Activated CD4-positive, alpha-beta T cell treated with anti-CD3 and anti-CD28 coated beads, Interleukin-2, amount 50 U/mL, for 48 hours (primary cell): ENCODE measurements at places on chromosomes 5 and 9.
A peak's percentile ranks its signal among the peaks of the same experiment; 100 is the strongest.

DNA sequence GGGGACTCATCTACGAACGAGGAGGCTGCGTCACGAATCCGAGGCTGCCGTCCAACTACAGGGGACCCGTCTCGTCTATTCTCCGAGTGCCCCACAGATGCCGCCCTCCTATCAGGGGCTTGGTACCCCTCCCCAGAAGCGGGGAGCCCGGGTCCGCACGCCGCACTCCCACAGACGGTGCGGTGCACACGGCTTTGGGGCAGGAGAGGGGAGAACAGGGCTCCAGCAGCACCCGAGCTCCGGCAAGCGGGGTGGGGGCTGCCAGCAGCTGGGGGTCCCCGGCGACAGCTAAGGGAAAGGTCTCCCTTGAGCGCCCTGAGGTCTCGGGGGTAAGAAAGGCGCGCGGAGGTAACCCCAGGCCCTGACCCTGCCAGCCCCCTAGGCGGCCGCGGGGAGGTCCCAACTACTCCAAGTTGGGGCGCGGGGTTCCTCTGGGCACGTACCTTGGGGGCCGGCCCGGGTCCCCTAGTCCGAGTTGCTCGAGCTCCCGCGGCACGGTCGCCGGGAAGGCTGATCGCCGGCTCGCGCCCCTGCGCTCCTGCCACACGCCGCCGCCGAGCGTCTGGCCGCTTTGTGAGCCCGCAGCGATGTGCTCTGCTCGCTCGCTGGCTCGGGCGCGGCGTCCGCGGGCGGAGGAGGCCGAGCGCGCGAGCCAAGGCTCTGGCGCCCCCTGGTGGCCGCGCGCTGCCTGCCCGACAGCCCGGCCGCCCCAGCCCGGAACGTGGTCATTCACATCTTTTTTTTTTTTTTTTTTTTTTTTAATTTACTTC is at the start of gene SPOCK1:
TSS of gene SPOCK1 (minus strand) at position 591 of the 770 bp plus-strand sequence.
- peak; percentile 67 for DNase-seq

DNA sequence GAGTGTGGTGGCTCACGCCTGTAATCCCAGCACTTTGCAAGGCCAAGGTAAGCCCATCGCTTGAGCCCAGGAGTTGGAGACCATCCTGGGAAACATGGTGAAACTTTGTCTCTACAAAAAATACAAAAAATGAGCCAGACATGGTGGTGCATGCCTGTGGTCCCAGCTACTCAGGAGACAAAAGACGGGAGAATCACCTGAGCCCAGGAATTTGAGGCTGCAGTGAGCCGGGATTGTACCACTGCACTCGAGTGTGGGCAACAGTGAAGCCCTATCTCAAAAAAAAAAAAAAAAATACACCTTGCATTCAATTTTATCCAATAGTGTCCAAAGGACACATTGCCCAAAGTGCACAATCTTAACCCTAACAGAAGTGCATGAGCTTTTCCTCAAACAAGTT is 372.8 kb downstream of the CDH12 start:
- DNase-seq: no peak

GRCh38 chr5:32735512-32735911 is 24.4 kb downstream of the NPR3 start:
- DNase-seq: no peak

GRCh38 chr9:98545021-98545420 is 163.7 kb downstream of the GABBR2 start:
- no peak for DNase-seq

DNA sequence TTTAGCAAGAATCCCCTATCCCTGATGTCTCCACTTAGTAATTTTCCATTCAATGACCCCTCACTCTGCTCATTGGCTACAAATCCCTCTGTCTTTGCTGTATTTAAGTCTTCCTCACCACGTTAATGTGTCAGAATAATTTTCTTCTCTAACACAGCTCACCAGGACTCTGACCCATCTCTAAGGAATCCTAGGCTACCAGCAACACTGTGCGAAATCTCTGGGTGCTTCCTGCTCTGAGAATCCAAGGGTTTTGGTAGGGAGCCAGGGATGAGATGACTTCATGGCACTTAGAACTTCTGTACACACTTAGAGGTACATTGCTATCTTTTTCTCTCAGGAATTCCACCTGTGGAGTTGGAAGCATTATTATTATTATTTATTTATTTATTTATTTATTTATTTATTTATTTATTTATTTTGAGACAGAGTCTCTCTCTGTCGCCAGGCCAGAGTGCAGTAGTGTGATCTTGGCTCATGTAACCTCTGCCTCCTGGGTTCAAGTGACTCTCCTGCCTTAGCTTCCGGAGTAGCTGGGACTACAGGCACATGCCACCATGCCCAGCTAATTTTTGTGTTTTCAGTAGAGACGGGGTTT is 53.5 kb downstream of the FOXI1 start:
- no peak for DNase-seq

DNA sequence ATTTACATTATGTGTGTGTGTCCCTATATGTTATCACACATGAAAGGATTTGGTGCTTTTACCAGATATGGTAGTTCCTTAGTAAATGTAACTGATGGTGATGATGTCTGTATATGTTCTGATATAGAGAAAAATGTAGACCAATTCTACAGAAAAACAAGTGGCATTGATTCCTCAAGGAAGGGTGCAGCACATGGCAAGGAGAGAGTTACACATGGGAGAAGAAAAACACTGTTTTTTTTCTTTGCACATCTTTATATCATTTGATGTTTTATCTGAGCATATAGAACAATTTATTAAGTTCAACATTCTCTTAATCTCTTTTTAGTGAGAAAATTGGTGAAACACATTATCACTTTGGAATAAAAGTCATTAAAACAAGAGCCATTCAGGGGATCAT is 535.0 kb upstream of the KLF4 start:
- DNase-seq: no peak

DNA sequence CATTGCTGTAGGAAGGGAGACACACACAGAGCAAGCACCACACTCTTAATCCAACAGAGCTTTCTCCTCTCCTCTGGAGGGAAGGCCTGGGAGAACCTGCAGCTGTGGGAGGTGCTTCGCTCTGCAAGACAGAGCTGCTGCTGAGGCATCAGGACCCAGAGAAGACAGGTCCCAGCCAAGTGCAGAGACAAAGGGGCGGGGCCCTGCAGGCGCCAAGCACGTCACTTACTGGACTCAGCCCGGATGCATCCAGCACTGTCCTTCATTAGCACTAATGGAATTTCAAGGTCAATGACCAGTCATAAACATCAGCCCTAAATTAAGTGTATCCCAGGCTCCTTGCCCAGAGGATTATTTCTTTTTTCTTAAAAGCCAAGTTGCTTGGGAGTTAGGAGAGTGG is 337.1 kb upstream of the PANK3 start:
- DNase-seq: no peak

DNA sequence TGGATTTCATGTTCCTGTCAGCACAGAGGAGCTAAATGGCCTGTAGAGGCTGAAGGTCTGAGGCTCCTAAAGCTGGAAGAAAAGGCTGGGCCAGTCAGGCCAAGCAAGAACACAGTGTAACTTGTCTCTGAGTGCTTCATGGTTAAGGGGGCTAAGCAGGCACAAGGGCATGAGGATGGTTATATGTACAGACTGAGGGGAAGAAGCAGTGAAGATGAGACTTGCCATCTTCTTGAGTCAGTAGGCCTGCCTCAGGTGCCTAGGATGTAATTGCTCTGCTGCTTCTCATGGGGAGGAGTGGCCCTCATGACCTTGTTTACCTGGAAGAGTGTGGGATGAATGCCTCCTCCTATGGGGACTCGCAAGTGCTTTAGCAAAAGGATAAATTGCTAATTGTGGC is 8.7 kb upstream of the PSMD5 start:
- DNase-seq: no peak

- DNase-seq: no peak
Observed at GRCh38 chr9:115289757-115290208, 171.8 kb upstream of the TNC start.

- peak; percentile 47 for DNase-seq
Observed at GRCh38 chr5:54881286-54882005, 103.9 kb downstream of the ESM1 start.

DNA sequence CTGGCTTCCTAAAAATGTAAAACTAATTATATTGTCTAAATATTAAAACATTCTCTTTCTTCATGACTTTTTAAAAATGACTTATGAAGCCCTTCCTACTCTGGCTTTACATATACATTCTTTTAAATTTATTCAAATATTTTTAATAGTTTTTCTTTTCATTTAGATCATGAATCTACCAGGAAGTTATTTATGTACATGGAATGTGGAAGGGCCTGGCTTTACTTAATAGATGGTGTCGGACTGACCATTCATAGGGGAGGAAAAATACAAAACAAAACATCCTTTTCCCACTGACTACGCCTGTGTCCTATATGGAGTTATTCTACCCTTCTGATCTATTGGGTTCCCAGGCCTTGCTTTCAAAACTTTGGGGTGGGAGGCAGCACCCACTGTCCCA is 129.8 kb downstream of the MACROH2A1 start:
- no peak for DNase-seq

- DNase-seq: no peak
Observed at GRCh38 chr5:115389799-115390382, 93.4 kb upstream of the CCDC112 start.

DNA sequence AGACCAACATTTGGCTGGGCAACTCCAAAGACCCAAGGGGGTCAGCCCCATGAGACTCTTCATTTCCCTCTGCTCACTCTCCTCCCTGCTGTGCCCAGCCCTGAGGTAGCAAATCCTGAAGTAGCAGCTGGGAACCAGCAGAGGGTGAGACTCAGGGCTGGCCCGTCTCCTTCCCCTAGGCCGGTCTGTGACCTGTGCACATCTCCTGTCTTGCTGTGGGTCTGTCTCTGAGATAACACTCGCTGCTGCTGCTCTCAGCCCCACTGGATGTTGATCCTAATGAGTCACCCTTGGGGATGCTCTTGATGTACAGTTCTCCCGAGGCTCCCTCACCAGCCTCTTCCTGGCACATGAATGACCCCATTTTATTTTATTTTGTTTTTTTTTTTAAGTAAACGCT is 7.3 kb upstream of the OR2V1 start:
- no peak for DNase-seq

DNA sequence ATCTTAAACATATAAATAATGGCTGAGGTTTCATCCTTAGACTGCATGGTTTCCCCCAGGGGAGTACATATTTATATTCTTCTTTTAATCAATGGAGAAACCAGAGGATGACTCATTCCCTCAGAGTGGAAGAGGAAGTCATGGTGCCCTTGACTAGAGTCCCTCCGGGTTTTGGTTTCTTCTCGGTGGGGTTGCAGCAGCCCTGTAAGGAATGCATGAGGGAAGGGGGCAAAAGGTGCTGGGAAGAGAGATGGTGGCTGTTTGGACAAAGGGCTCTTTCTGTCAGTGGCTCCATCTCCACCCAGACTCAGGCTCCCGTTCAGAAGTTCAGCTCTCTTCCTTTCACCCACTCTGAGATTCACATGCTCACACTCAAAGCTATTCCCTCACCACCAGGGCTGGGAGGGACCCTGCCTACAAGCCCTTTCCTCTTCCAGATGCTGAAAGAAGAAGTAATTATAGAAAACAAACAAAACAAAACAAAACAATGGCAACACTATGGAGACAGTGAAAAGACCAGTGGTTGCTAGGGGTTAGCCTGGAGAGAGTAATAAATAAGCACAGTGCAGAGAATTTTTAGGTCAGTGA is 129.8 kb upstream of the IL12B start:
- DNase-seq: no peak

- peak; percentile 61 for DNase-seq
Observed at GRCh38 chr9:85425153-85425611, 316.6 kb downstream of the AGTPBP1 start.

- no peak for DNase-seq
Observed at GRCh38 chr5:152884006-152884405, 478.9 kb upstream of the NMUR2 start.

- no peak for DNase-seq
Observed at GRCh38 chr9:85114799-85115198, 445.3 kb downstream of the NTRK2 start.

DNA sequence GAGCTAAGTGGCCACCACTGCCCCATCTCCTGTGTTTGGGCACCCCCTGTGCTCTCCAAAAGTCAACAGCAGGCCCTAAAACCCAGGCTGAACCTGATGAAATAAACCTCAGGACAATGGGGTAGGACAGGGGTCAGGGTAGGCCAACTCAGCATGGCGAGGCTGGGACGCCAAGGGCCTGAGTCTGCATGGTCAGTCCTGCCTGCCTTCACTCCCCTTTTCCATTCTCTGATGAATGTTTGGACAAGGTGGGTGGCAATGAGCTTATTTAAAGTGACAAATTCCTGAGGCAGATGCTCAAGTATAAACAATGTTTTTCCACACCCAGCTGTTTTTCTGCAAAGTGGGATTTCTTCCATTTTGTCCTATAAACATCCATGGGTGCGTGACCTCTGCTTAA is 47.2 kb upstream of the CXCL14 start:
- DNase-seq: no peak

DNA sequence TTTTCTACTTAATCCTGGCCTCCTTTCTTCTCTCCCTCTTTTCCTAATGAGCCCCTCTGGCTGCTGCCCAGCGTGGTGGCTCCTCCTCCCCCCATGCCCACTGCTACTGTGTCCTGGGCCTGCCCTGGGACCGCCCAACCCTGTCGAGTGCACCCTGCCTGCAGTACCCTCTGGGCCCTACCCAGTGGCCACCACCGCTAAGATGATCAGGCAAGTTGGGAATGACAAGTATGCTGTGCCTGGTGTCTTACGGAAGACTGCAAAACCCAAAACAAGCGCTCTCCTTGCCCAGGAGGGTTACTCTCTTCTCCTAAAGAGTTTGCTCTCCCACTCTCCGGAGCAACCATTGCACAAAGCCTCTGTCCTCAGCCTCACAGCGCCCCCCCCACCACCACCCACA is 273.7 kb downstream of the SYK start:
- no peak for DNase-seq

DNA sequence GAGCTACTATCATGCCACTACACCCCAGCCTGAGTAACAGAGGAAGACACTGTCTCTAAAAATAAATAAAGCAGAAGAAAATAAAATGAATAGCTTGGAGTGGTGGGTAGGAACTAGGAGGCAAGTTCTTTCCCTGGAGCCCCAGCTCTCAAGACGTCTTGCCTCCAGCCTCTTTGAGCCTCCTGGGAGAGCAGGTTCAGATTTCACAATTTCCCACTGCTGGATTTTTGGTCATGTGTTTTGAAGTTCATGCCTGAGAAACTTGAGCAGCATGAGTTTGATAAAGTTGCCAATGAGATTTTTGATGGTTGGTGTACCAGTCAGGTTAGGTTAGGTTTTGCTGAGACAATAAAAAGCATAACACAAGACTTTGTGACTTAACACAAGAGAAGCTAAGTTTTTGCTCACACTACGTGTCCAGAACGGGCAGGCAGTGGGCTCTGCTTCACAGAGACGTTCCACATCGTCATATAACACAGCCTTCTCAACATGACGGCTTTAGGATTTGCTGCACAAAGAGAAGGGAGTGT is 4.1 kb upstream of the CCDC69 start:
- no peak for DNase-seq

- DNase-seq: no peak
Observed at GRCh38 chr5:41346609-41347008, 133.3 kb upstream of the C6 start.

GRCh38 chr5:116423587-116424257 is 150.9 kb downstream of the SEMA6A start:
- DNase-seq: no peak

GRCh38 chr9:129669141-129669718 is 3.8 kb downstream of the PRRX2 start:
- DNase-seq: no peak
